ENCODE measurements at places on chromosomes 16 and 17.

DNA sequence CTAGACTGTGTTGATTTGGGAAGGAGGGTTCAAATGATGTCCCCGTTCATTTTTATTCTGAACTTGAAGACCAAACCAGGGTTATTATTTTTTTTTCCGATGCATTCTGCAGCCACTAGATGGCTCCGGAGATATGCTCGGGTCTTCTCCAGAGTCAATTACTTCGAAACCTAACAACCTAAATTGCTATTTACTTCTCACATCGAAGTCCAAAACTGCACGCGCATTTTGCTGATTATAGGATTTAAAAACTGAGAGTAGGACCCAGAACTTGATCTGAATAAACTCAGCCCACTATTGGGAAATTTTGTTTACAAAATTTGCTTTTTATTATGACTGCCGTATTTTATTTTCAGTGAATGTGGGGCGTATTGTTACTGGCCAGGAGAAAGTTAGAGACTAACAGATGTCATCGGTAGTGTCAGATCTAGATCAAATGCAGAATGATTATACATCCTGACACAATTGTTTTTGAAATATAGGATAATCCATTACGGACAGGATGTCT lies 263.8 kb downstream of the HS3ST3A1 start:
- peak; percentile 16 for DNase-seq

GRCh38 chr17:60525328-60525684 lies 736 bp downstream of the APPBP2 start:
- DNase-seq = peak; percentile 37

DNA sequence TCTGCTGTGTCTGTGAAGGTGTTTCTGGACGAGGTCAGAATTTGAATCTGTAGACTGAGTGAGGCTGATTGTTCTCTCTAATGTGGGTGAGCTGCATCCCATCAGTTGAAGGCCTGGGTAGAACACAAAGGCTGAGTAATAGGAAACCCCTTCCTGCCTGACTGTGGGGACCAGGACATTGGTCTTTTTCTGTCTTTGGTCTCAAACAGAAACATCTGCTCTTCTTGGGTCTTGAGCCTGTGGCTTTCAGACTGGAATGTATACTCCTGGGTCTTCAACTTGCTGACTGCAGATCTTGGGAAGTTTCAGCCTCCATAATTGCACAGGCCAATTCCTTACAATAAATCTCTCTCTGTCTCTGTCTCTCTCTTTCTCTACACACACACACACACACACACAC lies 19.6 kb upstream of the LRRC75A start:
- DNase-seq = no peak

- DNase-seq = peak; percentile 21
Measured at GRCh38 chr16:80120899-80121521, 419.8 kb upstream of the DYNLRB2 start.

DNA sequence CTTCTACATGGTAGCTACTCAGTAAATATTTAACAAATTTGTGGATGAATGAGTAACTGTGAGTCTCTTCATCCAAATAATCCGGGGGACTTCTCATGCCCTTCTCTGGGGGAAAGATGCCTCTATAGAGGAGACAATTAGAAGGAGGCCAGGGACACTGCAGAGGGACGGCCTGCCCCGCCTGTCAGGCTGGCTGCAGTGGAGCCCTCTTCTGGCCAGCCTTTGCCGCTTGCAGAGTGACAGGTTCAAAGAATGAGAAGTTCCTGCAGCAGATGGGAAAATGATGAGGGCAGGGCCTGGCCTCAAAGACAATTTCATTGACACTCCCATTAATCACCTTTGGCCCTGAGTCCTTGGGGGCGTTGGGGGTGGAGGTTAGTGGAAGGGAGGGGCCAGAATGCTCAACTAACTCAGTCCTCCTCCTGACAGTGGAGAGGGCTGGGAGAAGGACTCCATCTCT lies 339.0 kb downstream of the MAF start:
- peak; percentile 36 for DNase-seq

DNA sequence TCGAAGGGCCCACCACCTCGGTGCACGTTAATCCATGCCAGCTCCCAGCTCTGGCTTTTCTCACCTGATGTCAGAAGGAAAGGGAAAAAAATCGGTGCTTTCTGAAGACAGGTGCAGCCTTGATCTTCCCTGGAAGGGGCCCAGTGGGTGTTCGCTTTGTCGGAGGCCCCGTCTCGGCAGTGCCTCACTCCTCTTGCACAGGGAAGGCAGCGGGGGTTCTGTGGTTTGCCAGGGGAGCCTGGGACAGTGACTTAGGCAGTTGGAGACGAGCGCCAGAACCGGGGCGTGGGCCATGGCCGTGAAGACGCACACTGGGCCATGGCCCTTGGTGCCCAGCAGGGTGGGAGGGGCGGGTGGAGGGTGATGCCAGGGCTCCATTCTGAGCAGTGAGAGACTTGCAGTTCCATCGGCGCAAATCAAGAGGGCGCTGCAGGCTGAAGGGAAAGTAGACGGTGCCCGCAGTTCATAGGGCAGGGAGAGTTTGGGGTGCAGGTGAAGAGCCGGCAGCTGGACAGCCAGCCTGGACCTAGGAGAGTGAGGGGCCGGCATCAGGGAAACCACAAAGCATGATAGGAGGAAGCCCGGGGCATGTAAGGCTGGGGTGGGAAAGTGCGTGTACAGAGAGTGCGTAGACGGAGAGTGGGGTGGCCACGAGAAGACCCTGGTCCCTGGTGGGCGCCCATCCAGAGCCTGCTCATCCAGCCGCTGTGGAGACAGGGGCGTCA lies 101.3 kb upstream of the CHMP6 start:
- DNase-seq = no peak

DNA sequence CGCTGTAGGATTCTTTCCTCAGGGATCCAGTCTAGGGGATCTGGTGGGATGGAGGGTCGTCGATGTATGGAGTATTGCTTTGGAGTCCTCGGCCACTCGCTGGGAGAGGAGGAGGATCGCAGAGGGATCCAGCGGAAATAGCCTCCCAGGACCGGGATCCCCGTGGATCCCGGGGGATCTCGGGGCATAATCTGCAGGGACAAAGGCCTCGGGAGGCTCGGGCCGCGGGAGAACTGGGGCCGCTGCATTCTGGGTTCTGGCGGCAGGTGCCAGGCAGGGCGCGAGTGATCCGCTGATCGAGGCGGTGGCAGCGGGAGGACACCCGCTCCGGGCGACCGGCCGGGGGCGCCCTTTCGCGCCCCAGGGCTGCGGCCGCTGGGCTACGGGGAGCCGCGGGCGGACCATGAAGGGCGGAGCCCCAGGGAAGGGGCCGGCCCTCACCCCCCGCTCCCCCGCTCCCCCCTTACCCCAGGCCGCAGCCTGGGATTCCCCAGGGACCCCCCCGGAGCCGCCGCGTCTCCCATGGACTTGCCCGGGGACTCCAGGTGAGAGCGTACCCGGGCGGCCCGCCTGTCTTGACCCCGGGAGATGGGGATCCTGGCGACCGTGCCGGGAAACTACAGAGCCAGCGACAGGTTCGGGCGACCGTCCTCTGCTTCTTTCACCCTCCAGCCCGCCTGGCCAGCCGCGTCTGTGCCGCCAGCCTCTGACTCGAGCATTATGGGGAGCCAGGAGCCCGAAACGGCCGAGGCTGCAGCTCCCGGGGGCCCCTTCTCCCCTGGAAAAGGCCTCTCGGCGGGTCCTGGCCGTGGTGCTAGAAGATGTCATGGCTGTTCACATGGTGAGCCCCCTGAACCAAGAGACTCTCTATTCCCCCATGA lies 604 bp downstream of the PRR14 start:
- DNase-seq = peak; percentile 32

- DNase-seq = no peak
Measured at GRCh38 chr16:4894276-4895150, 42.4 kb downstream of the PPL start.

- DNase-seq = peak; percentile 68
Measured at GRCh38 chr16:69286941-69287713, 24.0 kb upstream of the VPS4A start.

DNA sequence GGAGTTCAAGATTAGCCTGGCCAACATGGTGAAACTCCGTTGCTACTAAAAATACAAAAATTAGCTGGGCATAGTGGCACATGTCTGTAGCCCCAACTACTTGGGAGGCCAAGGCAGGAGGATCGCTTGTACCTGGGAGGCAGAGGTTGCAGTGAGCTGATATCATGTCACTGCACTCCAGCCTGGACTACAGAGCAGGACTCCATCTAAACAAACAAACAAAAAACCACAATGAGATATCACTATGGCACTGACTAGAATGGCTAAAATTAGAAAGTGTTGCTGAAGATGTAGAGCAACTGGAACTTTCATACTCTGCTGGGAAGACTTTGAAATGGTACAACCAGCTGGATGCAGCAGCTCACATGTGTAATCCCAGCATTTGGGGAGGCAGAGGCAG lies 6.5 kb upstream of the TNK1 start:
- no peak for DNase-seq

DNA sequence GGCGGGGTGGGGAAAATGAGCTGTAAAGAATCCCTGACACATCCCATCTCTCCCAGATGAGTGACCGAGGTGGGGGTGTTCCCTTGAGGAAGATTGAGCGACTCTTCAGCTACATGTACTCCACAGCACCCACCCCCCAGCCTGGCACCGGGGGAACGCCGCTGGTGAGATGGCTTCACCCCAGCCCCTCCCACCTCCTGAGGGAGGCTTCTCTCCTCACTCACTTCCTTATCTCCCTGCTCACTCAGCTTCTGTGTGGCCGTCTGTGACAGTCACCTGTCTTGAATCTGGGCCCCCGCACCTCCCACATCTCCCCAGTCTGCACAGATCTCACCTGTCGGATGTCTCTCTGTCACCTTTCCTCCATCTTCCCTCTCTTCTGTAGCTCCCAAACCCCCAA lies 13.4 kb downstream of the PDK2 start:
- no peak for DNase-seq

All from NCI-H526 (cell line).